ENCODE measurements at places on chromosomes 7 and 10.

GRCh38 chr10:17003151-17003550, 126.5 kb downstream of the CUBN start:
- DNase-seq: peak; percentile 67

DNA sequence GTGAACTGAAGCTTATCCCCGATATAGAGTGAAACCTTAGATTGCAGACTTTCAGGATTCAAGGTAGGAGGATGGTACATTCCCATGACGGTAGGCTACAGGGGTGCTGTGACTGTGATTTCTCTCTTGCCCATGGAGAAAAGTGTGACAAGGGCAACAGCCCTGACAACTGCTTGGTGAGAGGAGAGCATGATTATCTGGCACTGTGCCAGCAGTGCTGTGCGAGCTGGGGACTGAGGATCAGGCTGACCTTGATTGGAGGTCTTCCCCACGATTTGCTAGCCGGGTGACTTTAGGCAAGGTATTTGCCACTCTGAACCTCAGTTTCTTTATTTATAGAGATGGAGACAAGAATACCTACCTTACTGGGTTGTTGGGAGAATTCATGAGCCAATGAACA, 229.5 kb downstream of the PTEN start:
- DNase-seq: no peak

DNA sequence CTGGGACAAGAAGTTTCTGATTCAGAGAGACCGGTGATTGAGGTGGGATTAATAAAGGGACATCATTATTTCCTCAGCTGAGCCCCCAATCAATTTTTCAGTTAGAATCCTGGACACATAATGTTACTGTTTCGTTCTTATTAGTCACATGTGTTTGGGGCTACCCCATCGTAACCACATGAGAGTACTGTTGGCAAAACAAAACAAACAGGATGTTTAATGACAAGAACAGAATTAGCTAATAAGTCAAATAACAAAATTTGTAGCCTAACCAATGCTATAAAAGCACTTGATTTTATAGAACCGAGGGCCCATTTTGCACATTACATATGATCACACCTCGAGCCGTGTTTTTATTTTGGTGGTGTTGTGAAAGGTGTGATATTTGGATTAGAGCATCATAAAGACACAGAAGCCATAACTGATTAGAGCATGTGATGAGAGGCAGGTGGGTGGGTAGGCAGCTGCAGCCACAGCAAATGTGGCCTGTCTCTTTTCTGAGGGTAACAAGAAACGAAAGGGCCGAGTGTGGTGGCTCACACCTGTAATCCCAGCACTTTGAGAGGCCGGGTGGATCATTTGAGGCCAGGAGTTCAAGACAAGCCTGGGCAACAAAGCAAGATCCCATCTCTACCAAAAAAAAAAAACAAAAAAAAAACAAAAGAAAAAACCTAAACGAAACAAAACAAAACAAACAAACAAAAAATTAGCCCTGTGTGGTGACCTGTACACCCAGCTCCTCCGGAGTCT, 1.8 kb upstream of the VWC2 start:
- no peak for DNase-seq

DNA sequence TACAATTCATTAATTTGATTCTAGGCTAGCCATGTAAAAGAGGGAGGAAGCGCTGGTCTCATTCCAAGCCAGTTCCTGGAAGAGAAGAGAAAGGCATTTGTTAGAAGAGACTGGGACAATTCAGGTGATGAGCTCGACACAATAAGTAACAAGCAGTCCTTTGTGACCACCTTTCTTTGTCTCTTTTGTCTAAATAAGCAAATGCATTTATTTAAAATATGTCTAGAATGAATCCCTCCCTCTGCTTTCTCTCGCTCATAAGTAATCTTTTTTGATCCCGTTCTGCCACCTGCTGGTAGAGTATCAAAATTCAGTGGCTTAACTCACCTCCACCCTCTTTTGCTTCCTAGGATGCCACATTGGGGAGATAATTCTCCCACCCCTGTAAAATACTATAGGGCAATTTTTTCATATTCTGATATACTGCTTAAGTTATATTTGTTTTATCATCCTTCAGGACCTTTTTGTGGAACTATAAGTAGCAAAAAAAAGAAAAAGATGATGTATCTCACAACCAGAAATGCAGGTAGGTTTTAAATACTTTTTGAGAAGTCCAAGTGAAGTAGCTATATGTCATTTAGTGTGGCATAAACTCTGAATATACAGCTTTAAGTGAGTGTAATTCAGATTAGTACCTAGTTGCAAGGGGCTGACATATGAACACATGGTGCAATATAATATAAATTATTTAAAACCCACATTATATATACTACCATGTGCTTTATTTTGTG, 91.5 kb downstream of the GSDME start:
- no peak for DNase-seq

DNA sequence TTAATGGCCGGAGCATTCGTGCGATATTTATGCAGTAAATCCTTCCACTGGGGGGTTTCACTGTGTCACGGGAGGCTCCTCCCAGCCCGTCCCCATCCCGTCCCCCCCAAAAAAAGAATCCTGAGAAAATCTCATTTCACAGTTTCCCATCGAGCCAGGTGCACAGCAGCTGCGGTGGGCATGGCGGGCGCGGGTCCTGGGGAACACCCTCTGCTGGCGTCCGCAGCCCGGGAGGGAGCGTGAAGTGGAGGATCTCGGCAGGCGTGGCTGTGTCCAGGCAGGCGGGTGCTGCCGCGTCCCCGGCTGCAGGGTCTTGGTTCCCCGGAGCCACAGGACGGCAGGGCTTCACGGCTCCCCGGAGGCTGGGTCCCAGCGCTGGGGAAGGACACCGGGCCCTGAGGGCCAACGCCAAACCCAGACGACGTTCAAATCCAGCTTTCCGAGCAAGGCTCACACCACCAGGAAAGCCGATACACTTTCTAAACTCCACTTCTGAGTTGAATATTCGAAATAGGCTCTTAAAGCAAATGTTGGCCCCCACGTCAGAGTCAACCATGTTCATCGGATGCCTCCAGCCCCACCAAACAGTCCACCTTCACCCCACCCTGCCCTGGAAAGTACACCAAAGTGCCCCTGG, 55.7 kb downstream of the PDGFA start:
- DNase-seq: no peak
